ENCODE measurements at places on chromosomes 7 and 10.

DNA sequence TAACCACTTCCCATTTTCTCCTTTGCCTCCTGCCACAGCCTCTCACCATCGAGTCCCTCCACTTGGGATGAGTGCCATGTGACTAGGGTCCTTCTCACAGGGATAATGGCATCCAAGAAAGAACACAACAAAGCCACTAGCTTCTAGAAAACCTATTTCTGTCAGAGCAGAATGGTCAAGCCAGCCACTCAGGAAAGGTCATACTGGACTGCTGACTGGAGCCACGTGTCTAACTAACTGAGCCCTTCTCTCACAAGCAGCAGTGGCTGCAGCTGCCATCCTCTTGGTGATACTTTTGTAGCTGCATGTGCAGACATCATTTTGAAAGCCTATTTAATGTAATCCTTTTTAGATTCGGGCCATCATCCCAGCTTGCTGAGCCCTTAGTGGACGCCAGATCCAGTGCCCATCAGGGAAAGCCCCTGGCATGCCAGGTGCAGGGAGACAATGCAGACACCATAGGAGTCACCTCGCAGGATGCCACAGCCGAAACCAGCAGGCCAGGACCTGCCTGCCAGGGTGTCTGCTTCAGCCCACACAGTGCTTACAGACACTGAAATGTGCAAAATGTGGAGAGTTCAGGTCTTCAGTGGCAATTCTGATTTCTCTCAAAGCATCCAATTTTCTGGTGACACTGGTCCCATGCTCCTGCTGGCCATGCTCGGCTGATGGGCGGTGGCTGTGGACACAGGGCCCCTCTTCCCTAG lies 98.3 kb upstream of the DDC start:
- DNase-seq: no peak

DNA sequence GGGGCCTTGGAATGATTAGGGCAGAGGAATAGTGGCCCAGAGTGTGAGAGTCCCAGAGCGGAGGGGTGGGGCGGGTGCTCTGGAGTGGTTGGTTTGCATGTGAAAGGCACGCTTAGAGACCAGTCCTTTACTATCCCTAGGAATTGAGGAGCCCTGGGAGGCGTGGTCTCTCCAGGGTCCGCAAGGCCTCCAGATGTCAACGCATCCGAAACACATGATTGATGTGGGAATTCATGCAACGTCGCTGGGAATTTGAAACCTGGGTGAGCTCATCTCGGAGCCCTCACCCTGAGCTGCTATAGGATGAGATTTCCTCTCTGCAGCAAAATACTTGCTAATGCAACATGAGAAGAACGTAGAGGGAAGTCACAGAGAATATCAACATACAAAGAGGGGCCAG lies 51.2 kb downstream of the NPTX2 start:
- peak; percentile 7 for DNase-seq

DNA sequence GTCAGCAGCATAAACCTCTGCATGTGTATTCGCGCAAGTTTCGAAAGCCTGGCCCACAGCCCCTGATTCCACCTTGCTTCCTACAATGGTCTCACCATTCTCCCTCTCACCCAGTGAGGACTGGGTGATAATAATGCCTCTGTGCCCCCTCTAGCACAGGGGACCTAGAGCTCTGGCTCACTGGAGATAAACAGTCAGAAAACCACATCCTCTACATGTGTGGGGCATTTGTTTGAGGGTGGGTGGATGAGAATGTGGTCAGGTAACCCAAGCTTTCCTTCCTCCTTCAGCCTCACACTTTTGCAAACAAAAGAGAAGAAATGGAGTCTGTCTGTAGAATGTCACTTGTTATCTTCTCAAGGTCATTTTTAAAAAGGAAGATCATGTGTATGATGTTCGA lies 373.5 kb downstream of the KCNMA1 start:
- DNase-seq: no peak

DNA sequence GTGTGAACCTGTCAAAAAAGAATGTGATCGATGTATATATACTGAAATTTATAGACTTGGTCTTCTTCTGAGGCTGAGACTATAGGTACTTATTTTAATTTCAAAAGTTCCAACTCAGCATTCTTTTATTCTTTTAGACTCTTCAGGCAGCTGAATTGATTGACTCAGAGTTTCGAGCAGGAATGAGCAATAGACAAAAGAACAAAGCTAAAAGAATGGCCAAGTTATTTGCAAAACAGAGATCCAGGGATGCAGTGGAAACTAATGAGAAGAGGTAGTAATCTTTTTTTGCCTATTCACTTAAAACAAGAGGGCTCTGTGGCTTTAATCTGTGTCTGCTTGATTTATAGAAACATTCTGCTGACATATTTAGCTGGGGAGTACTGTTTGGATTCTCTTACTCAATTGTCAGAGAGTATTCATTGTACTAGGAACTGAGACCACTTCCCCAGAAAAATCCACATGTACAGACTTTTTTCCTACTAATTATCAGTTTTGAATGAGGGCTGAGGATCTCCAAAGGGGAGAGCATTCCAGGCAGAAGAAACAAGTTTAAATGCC lies 30.1 kb downstream of the BTAF1 start:
- DNase-seq: no peak

GRCh38 chr7:18590744-18591340 lies 95.3 kb downstream of the HDAC9 start:
- DNase-seq: no peak

DNA sequence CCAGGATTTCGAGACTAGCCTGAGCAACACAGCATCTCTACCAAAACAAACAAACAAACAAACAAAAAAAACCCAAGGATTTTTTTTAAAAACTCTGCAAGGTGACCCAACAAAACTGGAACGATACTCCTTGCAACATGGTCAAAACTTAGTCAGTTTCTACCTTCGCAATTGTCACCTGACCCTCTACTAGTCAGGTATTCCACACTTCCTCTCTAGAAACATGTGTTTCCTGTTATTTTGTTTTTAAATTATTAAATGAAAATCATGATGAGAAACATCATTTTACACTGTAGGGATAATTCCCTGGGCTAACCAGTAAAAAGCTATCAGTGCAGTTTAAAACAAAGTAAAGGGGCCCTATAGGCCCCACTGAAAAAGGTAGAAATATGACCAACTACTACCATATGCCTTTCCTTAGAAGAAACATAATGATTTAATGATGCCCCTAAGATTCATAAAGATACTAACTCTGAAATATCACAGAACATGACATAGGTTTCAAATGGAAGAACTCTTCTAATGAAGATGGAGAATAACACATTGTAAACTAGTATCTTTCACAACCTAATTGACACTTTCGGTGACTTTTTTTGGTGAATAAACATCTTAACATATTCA lies 8.7 kb downstream of the BRAF start:
- DNase-seq: no peak

DNA sequence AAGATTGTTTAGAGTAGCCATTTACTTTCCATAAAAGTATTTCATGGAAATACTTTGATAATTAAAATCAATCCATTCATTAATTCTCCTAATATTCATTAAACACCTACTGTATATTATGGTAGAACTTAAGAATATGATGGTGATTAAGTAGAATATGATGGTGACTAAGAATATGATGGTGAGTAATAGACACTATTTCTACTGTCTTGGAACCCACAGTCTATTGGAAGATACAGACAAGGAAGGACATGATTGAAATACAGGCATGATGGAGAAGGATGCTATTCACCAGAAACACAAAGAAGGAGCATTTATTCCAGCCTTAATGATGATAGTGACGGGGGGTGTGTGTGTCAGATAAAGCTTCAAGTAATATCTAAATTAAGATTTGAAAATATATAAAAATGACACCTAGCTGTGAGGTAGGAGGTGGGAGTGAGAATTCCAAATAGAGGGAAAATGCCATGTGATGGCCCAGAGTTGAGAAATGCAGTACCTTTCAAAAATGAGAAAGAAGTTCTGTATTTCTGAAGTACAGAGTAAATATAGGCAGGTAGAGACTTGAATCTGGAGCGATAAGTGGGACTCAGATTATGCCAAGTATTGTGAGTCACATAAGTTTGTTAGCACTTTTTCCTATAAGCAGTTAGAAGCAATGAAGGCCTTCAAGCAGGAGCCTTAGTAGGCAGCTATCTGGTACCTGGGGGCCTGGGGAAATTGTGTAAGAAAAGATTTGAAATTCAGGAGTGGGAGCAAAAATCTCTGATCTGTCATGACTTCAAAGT lies 12.5 kb upstream of the CDK13 start:
- DNase-seq: no peak

Measured in NCI-H2029 (cell line).